Small intestine (tissue), 16 donors: ENCODE measurements at places on chromosomes 16 and 17. TPM values are rescaled to one million over a fixed set of nuclear protein-coding genes. Genes with fewer than 3 reads are reported as not detected.

DNA sequence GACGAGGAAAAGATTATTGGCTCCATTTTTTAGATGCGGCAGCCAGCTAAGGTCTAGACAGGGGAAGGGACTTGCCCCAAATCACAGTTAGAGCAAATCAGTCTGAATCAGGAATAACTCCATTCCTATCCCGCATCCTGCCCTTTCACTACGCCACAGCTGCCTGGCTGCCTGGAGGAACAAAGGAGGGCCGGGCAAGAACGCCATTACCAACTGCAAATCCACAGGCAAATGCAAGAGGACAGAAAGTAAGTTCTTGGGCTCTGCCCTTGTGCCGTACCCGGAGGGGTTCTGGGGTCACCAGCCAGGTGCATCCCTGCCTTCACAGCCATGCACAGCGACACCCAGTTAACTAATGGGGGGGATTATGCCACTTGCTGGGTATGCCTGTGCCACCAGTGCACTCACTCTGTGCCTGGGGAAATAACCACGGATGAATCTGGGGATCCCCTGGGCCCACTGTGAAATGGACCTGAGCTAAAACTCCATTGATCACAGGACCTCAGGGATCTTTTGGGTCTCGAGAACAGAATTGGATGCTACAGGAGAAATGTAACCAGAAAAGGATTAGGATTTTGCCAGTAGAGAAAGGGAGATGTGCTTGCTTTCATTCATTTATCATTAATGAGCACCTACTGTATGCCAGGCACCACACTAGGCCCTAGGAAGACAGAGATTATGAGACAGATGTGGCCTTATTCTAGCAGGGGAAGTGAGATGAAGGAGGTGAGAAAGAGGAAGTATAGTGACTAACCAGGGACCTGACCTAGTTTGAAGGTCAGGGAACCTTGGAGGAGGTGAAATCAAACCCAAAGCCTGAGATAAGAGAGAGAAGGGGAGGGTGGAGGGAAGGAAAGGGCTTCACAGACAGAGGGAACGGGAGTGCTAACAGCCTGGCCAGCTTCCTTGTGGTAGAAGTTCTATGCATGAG, 17.7 kb downstream of the BCL7C start:
- DNase-seq: peak; percentile 83
- peak overlapping the region; percentile 91 for H3K27ac ChIP-seq
- H3K36me3 ChIP-seq: no peaks in the 10 kb centered on the region
- no peaks in the 10 kb centered on the region for H3K27me3 ChIP-seq
- H3K4me1 ChIP-seq: peaks cover 14% of the 10 kb centered on the region

The HOXB1 gene
- not detected for polyA plus RNA-seq

DNA sequence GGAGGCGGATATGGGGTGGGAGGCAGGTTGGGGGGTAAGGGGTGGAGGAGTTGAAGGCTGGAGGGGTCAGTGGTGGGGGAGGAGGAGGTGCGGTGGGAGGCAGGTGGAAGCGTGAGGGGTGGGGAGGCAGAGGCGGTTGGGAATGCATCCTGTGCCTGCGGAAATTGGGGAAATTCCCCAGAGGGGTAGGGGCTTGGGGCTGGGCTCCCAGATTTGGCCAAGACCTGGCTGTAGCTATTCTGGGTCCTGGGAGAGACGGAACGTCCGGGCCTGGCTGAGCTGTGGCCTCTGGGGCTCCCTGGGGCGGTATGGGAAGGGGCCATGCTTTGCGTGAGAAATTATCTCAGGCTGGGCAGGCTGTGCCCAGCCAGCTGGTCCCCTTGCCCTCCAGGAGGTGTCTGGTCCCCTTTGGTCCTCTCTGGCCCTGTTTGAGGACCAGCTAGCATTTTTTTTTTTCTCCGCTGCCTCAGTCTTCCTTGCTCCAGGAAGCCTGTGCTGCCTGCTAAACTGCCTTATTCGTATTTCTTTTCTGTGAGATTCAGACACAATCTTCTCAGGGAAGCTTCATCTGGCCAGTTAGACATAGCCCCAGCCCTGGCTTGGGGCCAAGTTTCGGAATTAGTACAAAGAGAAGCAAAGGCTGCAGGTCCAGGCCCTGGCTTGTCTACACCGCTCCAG, 7.3 kb upstream of the TRPV2 start:
- peaks cover 3% of the 10 kb centered on the region for H3K4me1 ChIP-seq
- no peak overlapping the region for H3K4me3 ChIP-seq
- peaks cover 3% of the 10 kb centered on the region for H3K27me3 ChIP-seq
- no peaks in the 10 kb centered on the region for H3K36me3 ChIP-seq
- peak; percentile 58 for DNase-seq

DNA sequence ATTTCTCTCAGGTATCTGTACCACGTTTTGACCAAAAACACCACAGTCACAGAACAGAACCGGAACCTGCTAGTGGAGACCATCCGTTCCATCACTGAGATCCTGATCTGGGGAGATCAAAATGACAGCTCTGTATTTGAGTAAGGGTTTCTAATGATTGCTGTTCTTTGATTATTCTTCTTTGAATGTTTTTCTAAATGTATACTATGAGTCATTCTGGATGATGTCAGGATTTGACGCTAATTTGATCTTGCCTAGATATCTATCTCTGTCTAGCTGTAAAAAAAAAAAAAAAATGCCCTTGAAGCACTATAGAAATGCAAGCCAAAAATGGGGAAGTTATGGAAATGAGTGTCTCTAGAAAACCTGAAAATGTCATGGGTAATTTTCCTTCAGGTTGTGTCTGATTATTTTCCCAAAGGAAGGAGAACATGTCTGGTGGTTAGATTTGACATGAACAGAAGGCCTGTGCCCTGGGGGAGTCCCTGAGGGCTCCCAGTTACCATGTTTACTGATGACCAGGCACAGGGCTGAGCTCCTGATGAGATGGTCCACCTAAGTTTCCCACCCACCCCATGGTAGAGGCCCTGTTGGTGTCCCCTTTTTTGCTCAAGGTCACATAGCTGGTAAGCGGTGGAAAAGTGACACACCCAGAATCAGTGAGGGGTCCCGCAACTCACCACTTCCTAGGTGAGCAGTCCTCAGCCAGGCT, 13.6 kb downstream of the CLEC16A start:
- no peaks in the 10 kb centered on the region for H3K27me3 ChIP-seq
- no peak overlapping the region for H3K4me3 ChIP-seq
- no peak overlapping the region for H3K27ac ChIP-seq
- H3K36me3 ChIP-seq: peaks cover 6% of the 10 kb centered on the region

GRCh38 chr16:84446084-84446483, 58.4 kb downstream of the MEAK7 start:
- no peaks in the 10 kb centered on the region for H3K27me3 ChIP-seq
- H3K27ac ChIP-seq: no peak overlapping the region
- H3K36me3 ChIP-seq: no peaks in the 10 kb centered on the region
- H3K4me3 ChIP-seq: no peak overlapping the region

The ALOXE3 gene
- polyA plus RNA-seq: not detected

DNA sequence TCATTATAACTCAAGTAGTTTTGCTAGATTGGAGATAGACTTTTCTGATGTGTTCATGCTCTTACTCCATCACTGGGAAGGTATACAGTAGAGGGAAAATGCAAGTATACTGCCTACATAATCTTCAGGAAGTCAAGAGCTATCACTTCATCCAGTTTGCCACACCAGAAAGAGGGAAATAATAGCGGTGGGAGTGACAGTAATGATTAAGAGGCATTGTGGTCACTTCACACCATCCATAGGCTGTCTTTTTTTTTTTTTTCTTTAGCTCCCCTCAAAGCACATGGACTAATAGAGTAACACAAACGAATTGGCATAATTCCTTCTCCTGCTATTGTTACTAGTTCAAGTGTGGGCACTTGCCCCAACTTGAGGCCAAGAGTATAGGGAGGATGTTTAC, 28.4 kb upstream of the HLF start:
- no peak overlapping the region for H3K27ac ChIP-seq
- H3K4me1 ChIP-seq: no peaks in the 10 kb centered on the region
- H3K36me3 ChIP-seq: no peaks in the 10 kb centered on the region
- DNase-seq: no peak
- H3K4me3 ChIP-seq: no peak overlapping the region
- H3K27me3 ChIP-seq: no peaks in the 10 kb centered on the region

The CSH1 gene
- not detected for polyA plus RNA-seq

DNA sequence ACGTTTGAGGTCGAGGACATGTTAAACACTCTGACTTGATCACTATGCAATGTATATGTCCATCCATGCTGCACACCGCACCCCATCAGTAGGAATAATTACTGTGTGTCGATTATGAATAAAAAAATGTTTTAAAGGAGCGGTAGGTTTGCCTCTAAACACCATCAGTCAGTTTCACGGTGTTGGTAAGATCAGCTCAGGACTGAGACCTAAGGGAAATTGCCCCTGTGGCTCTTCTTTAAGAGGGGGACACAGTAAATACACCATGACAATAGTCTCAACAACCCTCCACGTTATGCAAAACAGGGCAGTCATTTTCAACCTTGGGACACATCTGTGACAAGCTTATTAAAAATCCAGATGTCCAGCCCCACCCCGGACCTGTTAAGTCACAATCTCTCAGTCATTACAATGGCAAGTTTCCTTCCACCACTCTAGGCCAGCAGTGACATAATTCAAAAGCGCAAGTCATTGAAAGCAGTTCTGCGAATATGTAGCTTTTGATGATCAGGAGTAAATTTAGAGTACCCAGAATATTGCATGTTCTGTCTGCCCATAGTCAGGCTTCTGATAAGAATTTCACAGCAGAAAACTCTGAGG, 1.2 kb downstream of the ATMIN start:
- H3K27me3 ChIP-seq: no peaks in the 10 kb centered on the region
- H3K4me1 ChIP-seq: no peaks in the 10 kb centered on the region
- peak; percentile 27 for DNase-seq
- H3K27ac ChIP-seq: no peak overlapping the region

DNA sequence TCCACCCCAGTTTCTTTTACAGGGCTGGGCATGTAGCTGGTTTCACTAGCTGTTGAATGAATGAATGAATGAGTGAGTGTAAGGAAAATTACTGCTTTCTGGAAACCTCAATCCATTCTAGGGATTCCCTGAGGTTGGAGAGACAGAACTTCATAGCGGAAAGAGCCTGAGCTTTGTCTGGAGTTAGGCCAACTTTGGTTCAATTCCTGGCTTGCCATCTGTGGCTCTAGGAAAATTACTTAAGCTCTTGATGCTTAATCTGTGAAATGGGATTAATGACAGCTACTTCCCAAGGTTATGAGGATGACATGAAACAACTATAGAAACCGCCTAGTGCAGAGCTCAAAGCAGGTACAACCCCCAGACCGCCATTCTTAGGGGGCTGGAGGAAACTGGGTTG, 76.3 kb upstream of the AXIN2 start:
- no peak overlapping the region for H3K4me3 ChIP-seq
- H3K36me3 ChIP-seq: no peaks in the 10 kb centered on the region
- no peak for DNase-seq
- no peak overlapping the region for H3K27ac ChIP-seq
- H3K27me3 ChIP-seq: no peaks in the 10 kb centered on the region

- no peaks in the 10 kb centered on the region for H3K27me3 ChIP-seq
- no peak for DNase-seq
- H3K4me1 ChIP-seq: no peaks in the 10 kb centered on the region
- no peak overlapping the region for H3K4me3 ChIP-seq
These were observed 7.3 kb downstream of the KLHL10 start for GRCh38 chr17:41844971-41845370.

DNA sequence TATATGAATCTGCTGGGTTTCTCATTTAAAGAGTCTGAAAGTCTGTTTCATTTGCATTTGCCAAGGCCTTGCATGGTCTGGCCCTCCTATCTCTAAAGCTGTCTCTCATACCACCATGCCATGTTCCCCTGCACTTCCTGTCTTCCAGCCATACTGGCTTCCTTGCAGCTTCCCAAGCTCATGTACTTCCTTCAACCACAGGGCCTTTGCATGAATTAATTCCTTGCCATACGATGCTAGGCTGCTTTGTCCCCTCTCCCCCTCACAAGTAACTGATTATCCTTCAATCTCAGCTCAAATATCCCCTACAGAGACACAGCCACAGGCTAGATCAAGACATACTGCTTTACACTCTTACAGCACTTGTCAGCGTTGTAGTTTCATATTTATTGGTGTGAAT, 5.8 kb downstream of the CRYM start:
- no peak overlapping the region for H3K4me3 ChIP-seq
- no peak overlapping the region for H3K27ac ChIP-seq
- DNase-seq: no peak
- peaks cover 6% of the 10 kb centered on the region for H3K27me3 ChIP-seq
- no peaks in the 10 kb centered on the region for H3K36me3 ChIP-seq
- no peaks in the 10 kb centered on the region for H3K4me1 ChIP-seq
